Kidney (tissue), 22 donors: ENCODE measurements at places on chromosomes 16 and 17.

DNA sequence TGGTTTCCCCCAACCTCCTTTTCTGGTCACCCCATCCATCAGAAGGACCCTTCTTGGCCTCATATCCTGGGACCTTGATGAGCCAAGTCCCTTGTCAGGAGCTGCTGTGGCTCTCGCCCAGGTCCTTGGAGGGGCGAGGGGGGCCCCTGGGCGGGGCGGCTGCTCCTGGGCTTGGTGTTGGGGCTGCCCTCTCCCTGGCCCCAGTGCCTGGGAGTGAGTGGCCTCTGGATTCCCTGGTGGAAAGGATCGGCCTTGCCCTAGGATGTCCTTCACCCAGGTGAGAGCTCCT, 6.2 kb upstream of the NOTUM start:
- no peak for DNase-seq

DNA sequence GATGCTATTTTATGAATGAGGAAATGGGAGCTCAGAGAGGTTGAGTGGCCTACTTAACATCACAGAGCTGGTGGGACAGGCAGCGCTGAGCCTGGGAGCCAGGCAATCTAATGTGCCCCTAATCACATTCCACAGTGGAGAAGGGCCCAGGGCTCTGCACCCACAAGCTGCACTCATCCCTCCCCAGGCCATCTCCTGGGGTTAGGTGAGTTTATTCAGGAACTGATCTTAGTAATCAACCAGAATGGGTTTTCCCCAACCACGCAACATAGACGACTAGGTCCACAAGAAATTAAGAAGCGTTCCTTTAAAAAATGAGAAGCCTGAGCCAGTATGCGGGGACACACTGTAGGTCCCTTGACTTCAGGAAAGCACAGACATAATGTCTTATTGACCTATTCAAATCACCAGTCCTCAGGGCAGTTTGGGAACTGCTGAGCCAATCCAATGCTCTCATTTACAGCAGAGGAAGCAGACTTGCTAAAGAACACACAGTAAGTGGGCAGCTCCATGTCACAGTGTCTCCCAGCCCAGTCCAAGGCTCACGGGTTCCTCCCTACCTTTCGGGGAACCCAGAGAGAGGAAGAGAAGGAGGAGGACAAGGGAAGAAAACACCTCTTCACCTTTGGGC, 2.3 kb downstream of the MPP3 start:
- DNase-seq = no peak

GRCh38 chr17:42429726-42430447, 6.8 kb upstream of the CAVIN1 start:
- DNase-seq = no peak

- no peak for DNase-seq
These were observed 771 bp downstream of the MSRB1 start for GRCh38 chr16:1942047-1942809.

GRCh38 chr16:58695368-58695767, 10.8 kb upstream of the SLC38A7 start:
- DNase-seq = no peak

- no peak for DNase-seq
These were observed 2.5 kb downstream of the GRIN2C start for GRCh38 chr17:74857191-74857590.

DNA sequence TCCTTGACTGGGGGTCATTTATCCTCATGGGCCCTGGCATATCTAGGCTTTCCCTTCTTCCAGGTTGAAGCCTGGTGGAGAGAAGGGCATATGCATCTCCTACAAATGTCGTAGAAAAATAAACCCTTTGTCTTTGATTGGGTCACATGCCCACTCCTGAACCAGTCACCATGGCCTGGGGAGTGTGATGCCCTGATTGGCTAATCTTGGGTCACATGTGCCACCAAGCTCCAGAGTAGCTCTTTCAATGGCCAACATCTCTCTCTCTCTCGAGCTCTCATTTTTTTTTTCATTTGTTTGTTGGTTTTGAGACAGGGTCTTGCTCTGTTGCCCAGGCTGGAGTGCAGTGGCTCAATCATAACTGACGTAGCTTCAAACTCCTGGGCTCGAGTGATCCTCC, 5.6 kb upstream of the XPO6 start:
- DNase-seq = no peak

GRCh38 chr16:353404-354290, 1.1 kb upstream of the AXIN1 start:
- DNase-seq = no peak

GRCh38 chr17:81422776-81423697, 27.8 kb downstream of the BAHCC1 start:
- DNase-seq = peak; percentile 68

GRCh38 chr16:79690159-79690558, 89.6 kb upstream of the MAF start:
- no peak for DNase-seq

- peak; percentile 78 for DNase-seq
These were observed 395 bp downstream of the STXBP4 start for GRCh38 chr17:54968988-54969332.

DNA sequence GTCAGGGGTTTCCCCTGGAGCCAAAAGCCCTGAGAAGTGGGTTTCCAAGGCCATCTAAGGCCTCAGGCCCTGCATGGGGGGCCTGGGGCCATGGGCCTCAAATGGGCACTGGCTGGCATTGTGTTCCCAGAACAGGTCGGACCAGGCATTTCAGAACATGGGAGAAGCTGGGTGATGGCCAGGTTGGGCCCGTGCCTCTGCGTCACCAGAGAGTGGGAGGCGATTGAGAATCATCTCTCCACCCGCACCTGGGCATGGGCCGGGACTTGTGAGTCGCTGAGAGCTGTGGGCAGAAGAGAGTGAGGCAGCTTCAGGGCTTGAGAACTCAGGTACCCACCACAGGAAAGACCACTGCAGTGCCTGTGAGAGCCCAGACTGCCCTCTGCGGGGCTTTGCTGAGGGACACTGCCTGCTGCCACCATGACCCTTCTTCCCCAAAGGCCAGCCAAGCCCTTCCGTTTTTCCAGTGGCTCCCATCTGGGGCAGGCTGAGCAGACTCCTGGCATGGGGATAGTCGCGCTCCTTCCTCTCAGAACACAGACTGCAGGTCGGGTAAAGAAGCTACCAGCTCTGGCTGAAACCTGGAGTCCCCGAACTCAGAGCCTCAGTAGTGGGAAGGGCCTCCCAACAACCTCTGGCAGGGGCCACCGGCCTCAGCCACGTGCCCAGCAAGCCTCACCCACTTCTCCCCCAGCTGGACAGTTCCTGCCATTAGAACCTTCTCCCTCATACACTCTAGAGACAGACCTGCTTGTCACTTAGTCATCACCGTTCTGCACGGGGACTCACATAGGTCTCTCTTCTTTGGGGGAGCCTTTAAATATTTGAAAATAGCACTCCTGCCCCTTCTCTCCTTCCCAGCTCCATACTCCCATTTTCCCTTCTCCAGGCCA, 1.6 kb downstream of the RAB11FIP4 start:
- no peak for DNase-seq

DNA sequence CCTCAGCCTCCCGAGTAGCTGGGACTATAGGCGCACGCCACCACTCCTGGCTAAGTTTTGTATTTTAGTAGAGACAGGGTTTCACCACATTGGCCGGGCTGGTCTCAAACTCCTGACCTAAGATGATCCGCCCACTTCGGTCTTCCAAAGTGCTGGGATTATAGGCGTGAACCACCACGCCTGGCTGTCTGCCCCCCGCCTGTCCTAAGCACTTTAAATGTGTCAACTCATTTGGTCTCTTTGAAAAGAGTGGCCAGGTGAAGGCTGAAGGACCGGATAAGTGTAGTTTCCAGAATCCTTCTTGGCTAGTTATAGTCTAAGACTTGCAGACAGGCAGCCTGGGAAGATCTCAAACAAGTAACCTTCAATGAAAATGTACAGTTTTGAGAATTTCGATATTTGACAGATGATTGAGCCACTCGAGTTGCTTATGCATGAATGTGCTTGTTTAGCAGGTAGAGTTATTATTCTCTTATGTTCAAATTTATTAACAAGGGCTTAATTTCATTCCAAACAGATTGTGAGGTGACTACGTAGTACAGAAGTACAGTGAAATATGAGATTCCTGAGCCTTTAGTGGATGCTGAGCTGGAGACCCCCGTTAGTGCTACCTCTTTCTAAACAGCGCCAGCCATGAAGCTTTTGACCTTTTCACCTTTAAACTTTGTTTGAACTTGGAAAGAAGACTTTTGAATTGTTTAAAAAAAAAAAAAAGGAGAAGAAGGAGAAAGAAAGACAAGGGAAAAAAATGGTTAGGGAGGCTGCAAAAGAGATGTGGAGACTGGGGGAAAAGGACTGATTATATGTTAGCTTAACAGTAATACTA, 164.4 kb upstream of the TBX2 start:
- DNase-seq = no peak

DNA sequence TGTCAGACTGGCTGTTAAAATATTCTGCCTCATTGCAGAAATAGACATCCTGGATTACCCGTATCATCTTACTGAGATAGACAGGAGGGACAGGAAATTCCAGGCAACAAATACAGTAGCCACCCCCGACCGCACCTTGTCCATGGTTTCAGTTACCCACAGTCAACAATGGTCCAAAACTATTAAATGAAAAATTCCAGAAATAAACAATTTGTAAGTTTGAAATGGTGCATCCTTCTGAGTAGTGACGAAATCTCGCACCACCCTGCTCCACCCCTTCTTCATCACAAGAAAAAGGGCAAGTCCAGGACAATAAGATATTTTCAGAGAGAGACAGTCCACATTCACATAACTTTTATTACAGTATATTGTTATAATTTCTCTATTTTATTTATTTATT, 23.6 kb upstream of the PRSS54 start:
- peak; percentile 27 for DNase-seq

- no peak for DNase-seq
These were observed 17.4 kb downstream of the USP22 start for GRCh38 chr17:21025451-21025850.

- DNase-seq = no peak
These were observed 336.9 kb downstream of the SOX9 start for GRCh38 chr17:72457712-72458111.

DNA sequence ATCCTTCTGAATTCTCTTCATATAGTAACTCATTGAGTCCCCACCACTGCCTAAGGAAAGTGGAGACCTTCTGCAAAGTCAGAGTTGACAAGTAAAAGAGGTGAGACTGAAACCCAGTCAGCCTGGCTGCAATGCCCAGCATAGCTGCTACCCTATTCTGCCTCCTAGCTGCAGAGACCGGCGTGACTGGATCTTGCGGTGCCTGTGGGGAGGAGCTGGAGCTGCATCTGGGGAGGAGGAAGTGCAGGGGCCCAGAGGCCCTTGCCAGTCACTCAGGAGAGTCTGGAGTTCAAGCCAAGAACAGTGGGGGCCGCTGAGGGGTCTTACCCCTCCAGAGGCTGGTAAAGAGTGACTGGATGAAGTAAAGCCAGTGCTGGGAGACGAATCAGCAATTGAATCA, 35.0 kb upstream of the ZNF423 start:
- DNase-seq = no peak

DNA sequence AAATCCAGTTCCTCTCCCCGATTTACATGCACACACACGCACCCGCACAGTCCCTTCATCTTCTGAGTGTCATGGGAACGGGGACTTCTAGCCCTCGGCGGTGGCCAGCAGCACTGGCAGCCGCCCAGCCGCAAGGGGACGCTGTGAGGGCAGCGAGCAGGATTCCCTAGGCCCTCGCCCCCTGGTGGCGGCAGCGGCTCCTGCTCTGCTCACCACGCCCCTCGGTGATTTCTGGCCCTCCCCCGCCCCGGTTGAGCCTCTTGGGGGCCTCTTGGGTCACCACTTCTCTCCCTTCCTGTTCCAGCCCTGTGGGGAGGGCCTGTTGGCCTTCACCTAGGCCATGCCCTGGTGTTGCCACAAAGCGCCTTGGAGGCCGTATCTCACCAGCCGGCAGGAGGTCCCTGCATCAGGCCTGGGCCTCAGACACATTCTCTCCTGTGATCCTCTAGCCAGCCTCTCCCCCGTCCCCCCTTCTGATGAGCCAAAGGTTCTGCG, 75.2 kb upstream of the KSR1 start:
- DNase-seq = peak; percentile 69

- DNase-seq = peak; percentile 11
These were observed 7.5 kb downstream of the ZSCAN10 start for GRCh38 chr16:3091551-3091950.

- peak; percentile 80 for DNase-seq
These were observed 46.8 kb downstream of the TMEM235 start for GRCh38 chr17:78278139-78278741.

DNA sequence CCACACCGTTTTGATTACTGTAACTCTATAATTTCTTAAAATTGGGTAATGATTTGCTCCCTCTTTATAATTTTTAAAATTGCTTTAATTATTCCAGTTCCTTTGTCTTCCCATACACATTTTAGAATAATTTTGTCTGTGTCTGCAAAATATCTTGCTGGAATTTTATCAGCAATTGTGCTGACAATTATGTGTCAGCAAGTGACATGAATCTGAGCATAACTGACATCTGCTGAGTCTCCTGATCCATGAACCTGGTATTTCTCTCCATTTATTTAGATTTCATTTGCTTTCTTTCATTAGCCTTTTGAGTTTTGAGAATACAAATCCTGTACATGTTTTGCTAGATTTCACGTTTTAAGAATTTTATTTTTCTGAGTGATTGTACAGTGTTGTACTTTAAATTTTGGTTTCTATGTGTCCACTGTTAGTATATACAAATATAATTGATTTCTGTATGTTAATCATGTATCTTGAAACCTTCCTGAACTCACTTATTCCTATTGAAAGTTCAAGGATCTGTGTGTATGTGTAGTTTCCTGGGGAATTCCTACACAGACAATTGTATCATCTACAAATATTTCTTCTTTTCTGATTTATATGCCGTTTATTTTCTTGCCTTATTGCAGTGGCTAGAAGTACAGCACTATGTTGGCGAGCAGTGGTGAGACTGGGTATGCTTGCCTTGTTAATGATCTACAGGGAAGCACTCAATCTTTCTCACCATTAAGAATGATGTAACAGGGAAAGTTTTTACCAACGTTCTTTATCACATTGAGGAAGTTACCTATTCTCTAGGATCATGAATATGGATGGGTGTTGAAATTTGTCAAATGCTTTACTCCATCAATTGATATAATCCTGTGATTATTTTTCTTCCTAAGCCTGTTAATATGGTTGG, 45.2 kb downstream of the N4BP1 start:
- no peak for DNase-seq

DNA sequence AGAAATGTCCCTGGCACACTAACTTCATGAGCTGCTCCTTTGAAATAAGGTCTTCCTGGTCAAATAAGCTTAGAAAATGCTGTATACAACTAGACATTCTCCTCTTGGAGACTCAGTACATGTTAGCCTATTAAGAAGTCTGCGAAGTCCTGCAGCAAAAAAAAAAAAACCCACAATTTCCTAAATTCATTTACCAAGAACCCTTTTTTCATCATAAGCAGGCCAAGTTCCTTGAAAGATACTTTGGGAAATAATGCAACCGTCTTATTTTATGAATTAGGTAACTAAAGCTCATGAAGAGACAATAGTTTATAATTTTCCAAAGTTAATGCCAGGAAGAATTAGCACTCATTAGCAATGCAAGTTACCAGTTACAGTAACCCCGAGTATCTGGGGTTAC, 49.0 kb upstream of the HAS3 start:
- DNase-seq = no peak
